Upper lobe of right lung (tissue), 1 donor: ENCODE measurements at places on chromosomes 3 and 15.

- H3K36me3 ChIP-seq = no peaks in the 10 kb centered on the region
- peaks cover 61% of the 10 kb centered on the region for H3K4me1 ChIP-seq
- H3K27me3 ChIP-seq = no peaks in the 10 kb centered on the region
- peak overlapping the region; percentile 78 for H3K27ac ChIP-seq
- no peak overlapping the region for H3K4me3 ChIP-seq
Observed at GRCh38 chr3:58048301-58048700, 40.1 kb downstream of the FLNB start.

GRCh38 chr3:54193093-54193492 is 70.7 kb downstream of the CACNA2D3 start:
- no peaks in the 10 kb centered on the region for H3K36me3 ChIP-seq
- H3K4me1 ChIP-seq = no peaks in the 10 kb centered on the region
- no peak overlapping the region for H3K27ac ChIP-seq
- no peak overlapping the region for H3K4me3 ChIP-seq
- DNase-seq = no peak
- no peaks in the 10 kb centered on the region for H3K27me3 ChIP-seq

DNA sequence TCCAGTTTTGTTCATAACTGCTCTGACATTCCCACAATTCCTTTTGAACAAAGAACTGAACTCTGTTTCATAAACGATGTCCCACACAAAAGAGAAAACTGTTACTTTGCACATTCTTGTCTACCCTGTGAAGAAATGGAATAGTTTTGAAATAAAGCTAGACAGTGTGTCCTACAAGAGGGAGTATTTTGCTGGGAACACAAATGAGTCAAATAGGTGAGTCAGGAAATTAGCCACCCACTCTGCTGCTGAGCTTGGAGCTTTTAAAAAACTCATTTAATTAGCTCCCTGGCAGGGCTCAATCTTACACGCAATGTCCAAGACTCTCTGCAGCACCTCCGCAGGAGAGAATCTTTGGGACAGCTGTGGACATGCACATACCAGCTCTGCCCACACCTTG is 193.4 kb downstream of the SLC9A9 start:
- H3K4me1 ChIP-seq = no peaks in the 10 kb centered on the region
- H3K27me3 ChIP-seq = no peaks in the 10 kb centered on the region
- no peak overlapping the region for H3K4me3 ChIP-seq
- H3K36me3 ChIP-seq = no peaks in the 10 kb centered on the region

- no peaks in the 10 kb centered on the region for H3K36me3 ChIP-seq
- H3K4me1 ChIP-seq = peaks cover 27% of the 10 kb centered on the region
- H3K4me3 ChIP-seq = no peak overlapping the region
Observed at GRCh38 chr3:27719314-27720003, 2.7 kb downstream of the EOMES start.

- H3K27me3 ChIP-seq = no peaks in the 10 kb centered on the region
- H3K4me3 ChIP-seq = no peak overlapping the region
- no peaks in the 10 kb centered on the region for H3K36me3 ChIP-seq
- no peaks in the 10 kb centered on the region for H3K4me1 ChIP-seq
- H3K27ac ChIP-seq = no peak overlapping the region
- no peak for DNase-seq
Observed at GRCh38 chr3:135141672-135142071, 346.6 kb downstream of the EPHB1 start.

DNA sequence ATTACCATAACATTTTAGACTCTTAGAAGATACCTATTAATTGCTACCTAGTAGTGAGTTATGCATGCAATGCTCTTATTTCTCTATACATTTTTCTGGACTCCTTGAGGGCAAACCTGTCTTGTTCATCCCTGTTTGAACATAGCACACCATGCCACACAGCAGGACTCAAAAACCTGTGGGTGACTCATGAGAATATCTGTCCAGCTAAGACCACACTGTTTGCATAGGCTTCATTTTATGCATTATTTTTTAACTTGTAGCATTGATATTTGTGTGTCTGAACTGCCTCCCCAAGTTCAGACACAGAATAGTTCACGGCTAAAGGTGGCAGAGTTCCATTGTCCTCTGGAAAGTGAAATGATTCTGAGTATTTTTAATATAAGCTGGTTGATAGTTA is 1.8 kb downstream of the LMCD1 start:
- peak overlapping the region; percentile 57 for H3K4me3 ChIP-seq
- DNase-seq = no peak
- H3K27me3 ChIP-seq = no peaks in the 10 kb centered on the region
- peaks cover 14% of the 10 kb centered on the region for H3K36me3 ChIP-seq
- peaks cover 34% of the 10 kb centered on the region for H3K4me1 ChIP-seq

- H3K27ac ChIP-seq = peak within 1 kb of the TSS; percentile 73
- peak; percentile 90 for DNase-seq
- no peaks in the 10 kb centered on the region for H3K27me3 ChIP-seq
- peak within 1 kb of the TSS; percentile 61 for H3K4me3 ChIP-seq
Observed at GRCh38 chr3:158731938-158732855, at the start of gene RARRES1. Gene RARRES1, minus strand, starts transcription at chr3:158732457. Its CDS starts 42 bp downstream, at chr3:158732415.

- H3K4me3 ChIP-seq = no peak overlapping the region
- H3K4me1 ChIP-seq = no peaks in the 10 kb centered on the region
- no peak for DNase-seq
- no peaks in the 10 kb centered on the region for H3K36me3 ChIP-seq
Observed at GRCh38 chr3:39262846-39263245, 17.0 kb downstream of the CX3CR1 start.
